ENCODE measurements at places on chromosomes 11 and 22.
A peak's percentile ranks its signal among the peaks of the same experiment; 100 is the strongest.

DNA sequence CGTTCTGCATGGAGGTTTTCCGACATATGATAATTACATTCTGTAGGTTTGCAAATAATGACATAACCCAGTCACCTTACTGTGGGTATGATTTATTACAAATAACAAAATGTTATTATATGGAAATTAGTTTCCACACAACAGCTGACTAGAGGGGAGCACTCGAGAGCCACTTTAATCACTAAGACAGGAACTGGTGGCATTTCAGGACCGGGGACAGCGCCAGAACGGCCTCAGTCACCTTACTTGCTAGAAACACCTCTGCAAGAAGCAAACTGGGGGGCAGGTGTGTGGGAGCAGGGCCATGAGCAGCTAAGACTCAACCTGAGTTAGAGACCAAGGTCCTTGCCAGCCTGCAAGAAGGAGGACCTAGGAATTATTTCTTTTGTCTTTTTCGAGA lies 199.9 kb downstream of the DSCAML1 start:
- no peak for ATAC-seq

GRCh38 chr11:67111261-67111660 lies 7.8 kb upstream of the KDM2A start:
- peak; percentile 52 for ATAC-seq

DNA sequence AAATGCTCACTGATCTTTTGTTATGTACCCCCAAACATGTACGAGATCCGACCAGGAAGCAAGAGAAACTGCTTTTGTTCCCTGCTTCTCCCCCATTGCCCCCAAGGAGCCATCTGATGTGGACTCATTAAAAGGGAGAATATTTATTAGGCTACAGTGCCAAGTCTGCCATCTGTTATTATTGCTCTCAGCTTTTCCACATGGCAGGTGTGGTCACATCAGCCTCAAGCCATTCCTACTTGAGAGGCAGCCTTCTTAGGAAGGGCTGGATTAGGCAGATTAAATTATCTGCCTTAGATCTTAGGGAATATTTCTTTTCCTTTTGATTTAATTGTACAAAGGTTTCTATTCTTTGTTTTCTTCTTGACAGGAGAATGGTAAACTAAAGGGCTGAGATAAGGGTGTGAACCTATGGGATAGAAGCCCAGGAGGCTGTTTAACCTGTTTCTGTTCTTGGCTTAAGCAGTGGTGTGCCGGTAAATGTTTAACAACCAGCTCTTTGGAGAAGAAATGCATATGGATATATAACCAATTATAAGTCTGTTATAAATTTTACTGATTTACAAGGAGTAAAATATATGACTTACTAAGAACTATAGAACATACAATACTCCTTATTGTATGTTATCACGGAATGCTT lies 88.8 kb downstream of the PDHX start:
- no peak for ATAC-seq

DNA sequence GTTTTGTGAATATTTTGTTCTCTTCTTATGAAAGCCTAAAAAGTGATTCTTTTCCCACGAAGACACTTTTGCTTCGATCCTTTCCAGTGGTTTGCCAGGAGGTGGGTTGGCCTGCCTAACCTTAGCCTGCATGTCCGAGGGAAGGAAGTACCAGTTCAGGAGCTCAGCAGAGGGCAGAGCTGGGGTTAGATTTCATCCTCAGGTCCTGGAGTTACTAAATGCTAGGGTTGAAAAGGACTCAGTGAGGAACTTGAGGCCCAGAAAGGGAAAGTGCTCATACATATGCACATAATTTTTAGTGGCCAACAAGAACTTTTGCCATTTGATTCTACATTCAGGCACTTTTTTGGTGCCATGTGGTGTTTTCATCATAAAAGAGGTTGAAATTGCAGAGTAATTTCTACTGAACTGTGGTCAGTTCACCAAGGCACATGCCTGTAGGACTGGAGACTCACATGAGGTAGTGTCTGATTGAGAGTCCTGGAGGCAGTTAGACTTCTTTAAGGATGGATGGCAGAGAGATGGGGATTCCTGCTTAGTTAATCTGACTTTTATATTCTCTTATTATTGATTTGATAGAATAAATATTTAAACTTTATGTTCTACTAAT lies 36.7 kb downstream of the NCAM1 start:
- no peak for ATAC-seq

DNA sequence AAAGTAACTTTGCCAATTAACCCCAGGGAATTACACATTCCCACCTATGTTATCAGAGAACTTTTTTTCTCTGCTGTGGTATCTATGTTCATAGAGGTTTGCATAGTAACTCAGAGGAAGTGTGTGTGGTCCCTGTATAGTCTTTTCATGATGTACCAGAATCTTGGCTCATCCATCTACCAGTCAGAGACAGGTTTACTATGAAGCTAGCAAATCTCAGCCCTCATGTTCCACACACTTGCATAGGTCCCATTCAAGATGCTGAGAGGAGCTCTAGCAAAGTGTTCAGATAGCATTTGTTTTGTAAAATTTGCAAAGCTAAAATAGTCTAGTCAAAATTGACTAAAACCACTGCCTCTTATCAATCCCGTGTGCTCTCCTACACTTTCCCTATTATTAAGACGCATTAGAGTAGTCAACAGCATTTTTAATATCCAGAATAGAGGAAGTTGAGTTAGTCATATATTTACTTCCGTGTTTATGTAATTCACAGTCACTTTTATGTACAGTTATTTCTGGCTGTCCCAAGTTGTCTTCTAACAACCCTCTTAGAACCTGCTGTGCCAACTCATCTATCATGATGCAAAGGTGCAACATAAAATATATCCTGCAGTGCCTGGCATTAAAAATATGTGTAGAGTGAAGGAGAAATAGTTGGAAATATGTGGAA lies 184.2 kb downstream of the FAM76B start:
- no peak for ATAC-seq

DNA sequence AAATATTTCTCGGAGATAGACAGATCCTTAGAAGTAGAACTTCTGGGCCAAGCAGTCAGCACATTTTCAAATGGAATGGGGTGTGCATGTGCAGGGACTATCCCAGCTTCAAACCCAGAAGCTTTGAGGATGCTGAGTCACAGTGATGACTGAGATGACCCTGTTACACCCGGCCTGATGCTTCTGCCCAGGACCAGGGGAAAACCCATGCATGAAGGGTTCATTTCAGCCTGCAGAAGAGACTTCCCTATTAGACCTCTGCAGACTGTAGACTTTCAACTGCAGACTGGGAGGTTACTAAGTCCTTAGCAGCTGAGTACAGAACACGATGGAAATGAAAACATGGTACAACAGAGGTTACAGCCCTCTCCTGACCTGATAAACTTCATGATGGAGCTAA lies 3.6 kb upstream of the OR2AT4 start:
- ATAC-seq: peak; percentile 65

- peak; percentile 89 for ATAC-seq
Observed at GRCh38 chr11:57567515-57568329, at the start of gene UBE2L6. Gene UBE2L6, minus strand, starts transcription at chr11:57567672. Its CDS starts 61 bp downstream, at chr11:57567611.

GRCh38 chr11:100682247-100682969 lies 4.7 kb upstream of the ARHGAP42 start:
- peak; percentile 40 for ATAC-seq

GRCh38 chr22:19823902-19824211 lies 30.8 kb downstream of the GNB1L start:
- no peak for ATAC-seq

DNA sequence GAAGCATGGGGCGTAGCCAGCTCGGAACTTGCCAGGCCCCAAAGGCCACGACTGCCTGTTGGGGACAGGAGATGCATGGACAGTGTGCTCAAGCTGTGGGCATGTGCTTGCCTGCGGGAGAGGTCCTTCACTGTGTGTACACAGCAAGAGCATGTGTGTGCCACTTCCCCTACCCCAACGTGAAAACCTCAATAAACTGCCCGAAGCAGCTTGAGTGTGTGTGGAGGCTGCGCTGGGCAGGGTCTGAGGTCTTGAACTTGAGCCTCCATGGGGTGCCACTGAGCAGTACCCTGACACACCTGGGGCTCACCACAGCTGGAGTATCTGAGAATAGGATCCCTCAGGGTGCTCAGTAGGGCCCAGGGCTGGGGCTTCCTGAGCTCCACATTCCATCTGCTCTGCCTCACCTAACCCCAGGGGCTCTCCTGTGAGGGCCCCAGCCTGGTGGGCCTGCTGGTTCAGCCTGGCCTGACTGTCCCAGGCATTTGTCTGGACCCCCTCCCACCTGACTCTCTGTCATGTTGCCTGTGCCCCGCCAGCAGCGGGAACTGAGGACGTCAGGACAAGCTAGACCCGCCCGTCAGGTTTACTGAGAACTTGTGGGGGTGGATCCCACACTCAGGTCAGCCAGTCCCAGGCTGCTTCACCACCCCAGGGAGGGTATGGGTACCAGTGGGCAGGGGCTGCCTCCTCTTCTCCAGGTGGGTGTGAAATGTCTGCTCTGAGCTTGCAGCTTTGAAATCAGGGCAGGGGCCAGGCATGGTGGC lies 3.2 kb downstream of the RASSF7 start:
- ATAC-seq: no peak

- no peak for ATAC-seq
Observed at GRCh38 chr11:72229925-72230763, 5.6 kb downstream of the INPPL1 start.

DNA sequence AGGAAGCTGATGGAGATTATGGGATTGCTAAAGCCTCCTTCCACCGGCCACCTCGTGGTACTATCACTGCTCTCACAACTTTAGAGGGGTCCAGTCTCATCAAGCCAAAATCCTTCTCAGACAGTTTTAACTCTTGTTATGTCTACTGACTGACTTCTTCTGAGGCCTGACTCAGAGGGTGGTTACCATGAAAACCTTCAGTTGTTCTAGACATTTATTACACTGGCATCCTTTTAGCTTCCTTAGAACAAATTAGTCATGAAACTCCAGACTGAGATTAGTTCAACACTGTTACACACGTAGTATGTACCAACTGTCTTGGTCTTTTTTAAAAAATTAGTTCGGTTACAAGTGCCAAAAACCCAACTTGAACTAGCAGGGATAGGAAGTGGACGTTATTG lies 7.5 kb downstream of the DIXDC1 start:
- peak; percentile 44 for ATAC-seq

DNA sequence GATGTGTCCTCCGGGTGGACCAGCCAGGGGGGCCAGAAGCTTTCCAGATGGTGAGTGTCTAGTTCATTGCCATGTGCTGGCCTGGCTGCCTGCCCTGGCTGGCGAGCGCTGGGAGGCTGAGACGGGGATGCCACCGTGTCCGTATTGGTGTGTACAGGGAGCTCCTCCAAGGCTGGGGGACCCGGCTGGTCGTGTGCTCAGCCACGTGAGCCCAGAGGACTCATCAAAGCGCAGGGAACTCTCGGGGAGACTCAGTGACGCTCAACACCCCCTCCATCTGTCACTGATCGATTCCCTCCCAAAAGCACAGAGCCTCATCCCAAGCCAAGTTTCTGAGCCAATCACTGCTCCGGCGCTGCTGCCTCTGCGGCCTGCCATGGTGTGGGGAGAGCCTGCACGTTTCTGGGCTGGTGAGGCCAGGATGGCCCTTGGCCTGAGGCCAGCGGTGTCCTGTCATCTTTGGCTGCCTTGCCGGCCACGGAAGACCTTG lies 423.7 kb downstream of the SHANK2 start:
- no peak for ATAC-seq

DNA sequence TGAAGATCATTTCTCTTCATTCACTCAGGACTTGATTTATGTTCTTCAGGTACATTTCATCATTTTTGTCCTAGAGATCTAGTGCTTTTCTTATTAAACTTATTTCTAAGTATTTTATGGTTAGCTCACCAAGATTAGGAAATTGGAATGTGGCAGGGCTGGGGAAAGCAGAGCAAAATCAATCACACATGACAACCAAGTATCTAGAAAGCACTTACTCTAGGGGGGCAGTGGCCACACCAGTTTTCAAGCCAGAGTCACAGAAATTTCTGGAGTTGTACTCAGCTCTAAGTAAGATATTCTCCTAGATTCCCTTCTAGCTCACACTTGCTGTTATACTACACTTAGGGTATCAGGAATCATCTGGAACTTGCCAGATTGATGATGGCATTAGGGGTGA lies 33.3 kb upstream of the MYEOV start:
- ATAC-seq: no peak

GRCh38 chr11:134264966-134265764 lies 11.0 kb upstream of the GLB1L3 start:
- ATAC-seq: no peak

- peak; percentile 89 for ATAC-seq
Observed at GRCh38 chr22:26553056-26553752, 36.7 kb downstream of the TPST2 start.

DNA sequence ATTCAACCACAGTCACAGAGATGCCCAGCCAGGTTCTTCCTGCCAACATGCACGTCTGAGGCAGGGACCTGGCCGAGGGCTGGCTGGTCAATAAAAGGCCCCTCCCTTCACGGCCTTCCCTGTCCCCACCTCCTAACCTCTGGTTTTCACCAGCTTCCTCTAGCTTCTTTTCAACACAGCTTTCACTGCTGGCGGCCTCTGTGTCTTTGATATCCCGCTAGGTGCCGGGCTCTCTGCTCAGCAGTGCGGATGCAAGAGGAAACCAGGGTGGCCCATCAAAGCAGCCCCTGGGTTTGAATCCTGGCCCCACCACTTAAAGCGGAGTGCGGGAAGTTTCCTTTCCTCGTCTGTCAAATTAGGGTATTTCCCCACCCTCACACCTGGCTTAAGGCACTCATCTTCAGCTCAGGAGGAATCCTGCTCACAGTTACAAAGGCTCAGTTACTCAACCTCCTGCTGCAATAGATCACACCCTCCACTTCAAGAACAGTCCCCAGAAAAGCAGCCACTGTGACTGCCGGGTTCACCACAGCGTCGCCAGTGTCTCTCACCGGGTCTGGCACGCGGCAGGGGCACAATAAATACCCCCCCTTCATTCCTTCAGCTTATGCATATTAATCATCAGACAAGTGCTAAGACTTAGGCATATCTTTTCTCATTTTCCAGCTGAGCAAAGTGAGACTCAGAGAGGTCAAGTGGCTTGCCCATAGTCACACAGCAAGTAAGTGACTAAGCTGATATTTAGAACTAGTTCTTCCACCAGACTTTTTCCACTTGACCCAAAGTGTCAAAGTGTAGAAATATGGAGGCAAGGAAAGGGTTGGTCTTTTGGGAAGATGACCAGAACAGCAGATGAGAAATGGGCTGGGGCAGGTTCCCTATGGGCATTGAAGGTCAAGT lies 45.7 kb downstream of the TXN2 start:
- no peak for ATAC-seq

DNA sequence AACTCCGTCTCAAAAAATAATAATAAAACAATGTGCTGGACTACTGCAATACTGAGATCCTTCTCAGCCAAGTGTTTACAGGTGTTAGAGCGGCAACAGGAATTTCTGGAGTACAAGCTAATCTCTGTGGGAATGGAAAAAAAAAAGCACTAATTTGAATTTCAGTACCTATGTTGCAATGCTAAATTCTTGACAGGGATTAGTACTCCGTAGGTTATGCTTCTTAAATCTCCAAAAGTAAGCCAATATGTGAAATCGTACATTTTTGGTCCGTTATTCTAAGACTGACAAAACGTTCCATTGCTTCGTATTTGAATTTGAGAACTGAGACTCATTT lies 1.1 kb downstream of the ATL3 start:
- ATAC-seq: no peak

GRCh38 chr22:21984793-21985192 lies 2.2 kb upstream of the TOP3B start:
- ATAC-seq: peak; percentile 37

- no peak for ATAC-seq
Observed at GRCh38 chr11:128501632-128502549, 85.5 kb downstream of the ETS1 start.
